Heart left ventricle (tissue), 16 donors: ENCODE measurements at places on chromosomes 3 and 15. TPM values are rescaled to one million over a fixed set of nuclear protein-coding genes. Genes with fewer than 3 reads are reported as not detected.

GRCh38 chr3:52655895-52656294 is 29.8 kb downstream of the PBRM1 start:
- H3K27me3 ChIP-seq, result no peaks in the 10 kb centered on the region
- H3K4me3 ChIP-seq, result no peak overlapping the region
- H3K4me1 ChIP-seq, result no peaks in the 10 kb centered on the region

- peaks cover 2% of the 10 kb centered on the region for H3K27me3 ChIP-seq
- DNase-seq, result no peak
- no peaks in the 10 kb centered on the region for H3K4me1 ChIP-seq
- no peaks in the 10 kb centered on the region for H3K36me3 ChIP-seq
- no peak overlapping the region for H3K4me3 ChIP-seq
These were observed 294.4 kb upstream of the SLCO3A1 start for GRCh38 chr15:91559066-91559465.

DNA sequence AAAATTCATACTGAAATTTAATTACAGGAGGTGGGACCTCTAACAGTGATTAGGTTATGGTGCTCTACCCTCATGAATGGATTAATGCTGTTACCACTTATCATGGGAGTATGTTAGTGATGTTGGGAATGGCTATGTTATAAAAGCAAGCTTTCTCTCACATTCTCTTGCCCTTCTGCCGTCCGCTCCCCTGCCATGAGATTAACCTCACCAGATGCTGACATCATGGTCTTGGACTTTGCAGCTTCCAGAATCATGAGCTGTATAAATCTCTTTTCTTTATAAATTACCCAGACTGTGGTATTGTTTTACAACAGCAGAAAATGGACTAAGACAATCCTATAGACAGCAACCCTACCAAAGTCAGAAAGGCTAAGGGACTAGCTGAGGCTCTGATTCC is 884.8 kb downstream of the FHIT start:
- H3K4me1 ChIP-seq, result no peaks in the 10 kb centered on the region
- H3K27ac ChIP-seq, result no peak overlapping the region
- H3K4me3 ChIP-seq, result no peak overlapping the region
- H3K36me3 ChIP-seq, result no peaks in the 10 kb centered on the region

Gene UPK1B
- not detected for total RNA-seq

Gene ADAMTS17
- total RNA-seq, result 1.2 TPM

DNA sequence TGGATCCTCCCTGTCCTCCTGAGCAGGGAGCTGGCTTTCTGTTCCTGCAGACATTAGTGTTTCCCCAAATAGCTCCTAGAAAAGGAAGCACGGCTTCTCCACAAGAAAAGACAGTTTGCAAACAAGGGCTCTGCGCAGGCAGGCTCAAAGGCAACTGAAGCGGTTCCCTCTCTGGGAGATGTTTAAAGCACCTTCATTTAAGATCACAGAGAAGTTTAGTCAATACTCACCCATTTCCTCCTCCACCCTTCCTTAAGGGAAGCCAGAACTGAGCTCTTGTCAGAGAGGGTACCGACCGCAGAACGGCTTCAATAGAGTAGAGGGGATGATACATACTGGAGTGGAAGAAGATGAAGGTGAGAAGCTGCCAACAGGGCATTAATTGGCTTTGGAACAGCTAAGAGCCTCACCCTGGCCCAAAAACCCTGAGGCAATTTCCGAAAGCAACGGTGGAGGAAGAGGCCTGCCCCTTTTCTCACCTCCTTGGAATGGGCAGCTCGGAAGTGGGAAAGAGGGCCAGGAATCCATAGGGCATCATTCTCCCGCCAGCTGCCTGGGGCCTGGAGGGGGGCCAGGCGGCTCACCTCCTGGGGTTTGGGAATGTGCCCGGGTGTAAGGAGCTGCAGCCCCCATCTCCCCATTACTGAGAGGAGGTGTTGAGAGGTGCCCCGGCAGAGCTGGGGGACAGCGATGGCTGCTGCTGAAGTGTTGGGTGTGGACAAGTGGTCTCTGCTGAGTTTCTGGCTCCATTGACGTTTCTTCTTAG is 4.8 kb upstream of the EPHB3 start:
- H3K4me3 ChIP-seq, result no peak overlapping the region
- no peak for DNase-seq
- no peaks in the 10 kb centered on the region for H3K36me3 ChIP-seq
- peaks cover 13% of the 10 kb centered on the region for H3K27me3 ChIP-seq
- H3K4me1 ChIP-seq, result no peaks in the 10 kb centered on the region
- no peak overlapping the region for H3K27ac ChIP-seq
